ENCODE measurements at places on chromosomes 4 and X.

DNA sequence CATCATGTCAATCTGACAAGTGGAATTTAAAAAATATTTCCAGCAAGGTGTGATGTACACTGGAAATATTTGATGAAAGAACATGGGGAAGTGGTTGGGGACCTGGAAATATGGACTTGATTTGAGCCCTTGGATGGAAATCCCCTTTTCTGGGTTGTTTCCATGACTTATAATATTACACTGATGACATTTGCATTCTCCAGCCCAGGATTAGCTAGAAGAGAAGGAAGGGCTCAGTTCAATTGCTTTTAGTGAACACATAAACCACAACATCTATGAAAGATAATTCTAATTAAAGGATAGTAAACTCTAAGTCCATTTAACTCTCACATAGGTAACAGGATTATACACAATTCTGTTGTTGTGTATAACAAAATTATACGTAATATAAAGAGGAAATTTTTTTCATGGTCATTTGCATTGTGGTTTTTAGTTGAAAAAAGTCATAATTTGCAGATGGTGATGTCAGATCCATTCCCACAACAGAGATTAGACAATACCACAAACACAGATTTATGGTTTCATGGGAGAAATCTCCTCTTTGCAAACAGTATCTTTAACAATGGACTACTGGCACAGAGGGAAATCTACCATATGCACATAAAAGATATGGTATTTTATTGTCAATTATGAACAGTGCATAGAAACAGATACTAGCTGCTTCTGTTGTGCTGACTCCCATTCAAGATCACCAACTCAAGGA lies 126.5 kb downstream of the DKK2 start:
- DNase-seq: no peak

DNA sequence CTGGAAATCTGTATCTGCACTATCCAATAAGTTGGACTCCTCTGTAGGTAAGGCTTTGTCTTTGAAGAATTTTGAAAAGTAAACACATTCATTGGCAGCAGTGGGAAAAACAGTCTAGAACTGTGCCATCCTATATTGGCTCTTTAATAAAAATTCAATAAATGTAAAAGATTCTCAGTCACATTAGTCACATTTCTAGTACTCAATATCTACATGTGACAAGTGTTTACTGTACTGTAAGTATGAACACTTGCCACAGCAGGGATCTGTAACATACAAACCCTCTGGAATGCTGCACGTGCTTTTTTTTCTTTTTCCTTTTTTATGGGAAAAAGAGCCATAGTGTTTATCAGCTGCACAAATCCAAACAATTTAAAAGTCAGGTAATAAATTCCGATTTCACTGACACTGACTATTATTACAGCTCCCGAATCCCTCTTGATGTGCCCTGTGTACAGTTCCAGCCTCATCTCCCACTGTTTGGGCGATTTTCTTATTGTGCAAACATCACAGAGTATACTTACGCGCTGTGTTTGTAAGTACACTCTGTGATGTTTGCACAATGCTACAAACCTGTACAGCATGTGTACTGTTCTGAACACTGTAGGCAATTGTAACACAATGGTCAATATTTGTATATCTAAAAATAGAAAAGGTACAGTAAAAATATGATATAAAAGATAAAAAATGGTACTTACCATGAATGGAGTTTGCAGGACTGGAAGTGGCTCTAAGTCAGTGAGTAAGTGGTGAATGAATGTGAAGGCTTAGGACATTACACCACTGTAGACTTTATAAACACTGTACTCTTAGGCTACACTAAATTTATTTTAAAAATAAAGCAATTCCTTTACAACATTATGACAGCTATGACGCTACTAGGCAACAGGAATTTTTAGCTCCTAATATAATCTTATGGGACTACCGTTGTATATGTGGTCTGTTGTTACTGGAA lies 8.7 kb downstream of the PYURF start:
- DNase-seq: no peak

DNA sequence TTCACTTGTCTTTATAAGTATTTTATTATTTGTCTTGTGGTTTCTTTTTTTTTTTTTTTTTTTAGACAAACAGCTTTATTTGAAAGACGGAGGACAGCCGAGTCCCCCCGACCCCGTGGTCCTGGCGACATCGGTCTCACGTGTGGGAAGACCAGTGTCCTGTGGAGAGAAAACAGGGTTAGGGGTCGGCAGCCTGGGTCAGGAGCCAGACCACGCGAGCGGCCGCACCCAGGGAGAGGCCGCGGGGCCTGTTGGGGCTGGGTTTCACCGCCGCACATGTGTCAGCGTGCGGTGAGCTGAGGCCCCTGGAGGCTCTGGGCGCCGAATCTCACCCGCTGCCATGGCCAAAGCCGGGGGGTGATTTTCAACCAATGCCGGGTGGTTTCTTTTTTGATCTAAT lies 17.8 kb upstream of the RAB33B start:
- DNase-seq: no peak

DNA sequence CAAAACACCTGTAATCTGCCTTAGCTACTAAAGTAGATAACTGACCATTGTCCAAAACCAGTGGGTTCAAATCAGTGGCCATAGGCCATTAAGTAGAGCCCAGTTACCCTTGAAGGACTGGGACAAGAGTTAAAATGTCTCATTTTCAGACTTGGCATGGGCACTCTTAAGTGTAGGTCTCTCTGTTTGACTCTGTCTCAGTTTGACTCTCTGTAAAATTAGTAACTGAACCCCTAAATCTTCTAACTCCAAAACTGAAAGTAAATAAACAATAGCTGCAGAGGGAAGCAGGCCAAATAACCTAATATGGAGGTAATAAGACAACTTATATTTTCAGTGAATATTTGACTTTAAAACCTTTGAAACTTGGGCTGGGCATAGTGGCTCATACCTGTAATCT lies 89.1 kb downstream of the SLC16A2 start:
- DNase-seq: no peak

DNA sequence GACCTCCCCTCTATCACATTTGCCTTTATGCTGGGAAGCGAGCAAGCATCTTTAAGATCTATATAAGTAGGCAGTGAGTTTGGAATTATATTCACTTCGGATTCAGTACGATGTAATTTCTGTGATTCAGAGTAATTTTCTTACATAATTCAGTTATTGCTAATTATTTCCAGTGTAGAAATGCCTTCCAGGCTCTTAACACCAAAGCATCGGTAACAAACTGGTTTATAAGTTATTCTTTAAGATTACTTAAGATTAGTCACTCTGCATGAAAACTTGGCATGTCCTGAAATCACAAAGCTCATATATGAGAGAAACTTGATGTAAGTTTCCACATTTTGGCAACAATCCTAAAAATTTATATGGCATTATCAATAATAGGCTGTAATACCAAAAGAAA lies 120.8 kb downstream of the ADAMTS3 start:
- no peak for DNase-seq

DNA sequence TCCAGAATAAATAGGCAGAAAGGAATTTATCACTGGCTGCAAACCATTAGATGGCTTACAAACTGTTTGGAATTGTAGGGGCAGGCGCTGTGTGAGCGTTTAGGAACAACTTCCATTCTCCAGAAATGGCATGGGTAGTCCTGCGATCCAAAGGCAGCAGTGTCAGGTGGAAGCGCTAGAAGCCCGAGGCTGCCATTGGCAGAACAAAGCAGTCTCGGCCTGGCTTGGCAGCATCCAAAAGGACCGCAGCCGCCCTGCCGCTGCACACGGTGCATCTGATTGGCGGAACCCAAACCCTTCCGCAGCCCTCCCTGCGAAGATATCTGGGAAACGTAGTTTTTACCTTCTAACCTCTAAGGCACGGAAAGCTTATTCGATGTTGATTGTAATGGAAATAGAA lies 23.6 kb upstream of the YTHDC1 start:
- peak; percentile 91 for DNase-seq

- DNase-seq: no peak
Observed at GRCh38 chr4:1991596-1992434, 17.0 kb downstream of the NELFA start.

DNA sequence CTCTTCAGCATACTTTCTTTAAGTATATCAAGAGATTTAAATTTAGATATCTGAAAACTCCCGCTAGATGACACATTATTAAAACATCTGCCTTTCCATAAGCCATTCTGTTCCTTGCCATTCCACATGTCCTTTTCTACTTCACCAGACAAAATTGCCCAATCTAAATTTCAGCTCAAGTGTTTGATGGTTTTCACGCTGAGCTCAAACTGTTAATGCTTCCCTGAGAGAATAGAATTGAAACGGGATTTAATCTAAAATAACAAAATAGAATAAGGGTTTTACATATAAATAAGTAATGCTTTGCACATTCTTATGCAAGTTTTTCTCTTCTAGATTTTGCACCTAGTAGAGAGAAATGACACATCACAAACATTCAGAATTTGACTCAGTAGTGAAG lies 764.5 kb upstream of the TENM3 start:
- no peak for DNase-seq

DNA sequence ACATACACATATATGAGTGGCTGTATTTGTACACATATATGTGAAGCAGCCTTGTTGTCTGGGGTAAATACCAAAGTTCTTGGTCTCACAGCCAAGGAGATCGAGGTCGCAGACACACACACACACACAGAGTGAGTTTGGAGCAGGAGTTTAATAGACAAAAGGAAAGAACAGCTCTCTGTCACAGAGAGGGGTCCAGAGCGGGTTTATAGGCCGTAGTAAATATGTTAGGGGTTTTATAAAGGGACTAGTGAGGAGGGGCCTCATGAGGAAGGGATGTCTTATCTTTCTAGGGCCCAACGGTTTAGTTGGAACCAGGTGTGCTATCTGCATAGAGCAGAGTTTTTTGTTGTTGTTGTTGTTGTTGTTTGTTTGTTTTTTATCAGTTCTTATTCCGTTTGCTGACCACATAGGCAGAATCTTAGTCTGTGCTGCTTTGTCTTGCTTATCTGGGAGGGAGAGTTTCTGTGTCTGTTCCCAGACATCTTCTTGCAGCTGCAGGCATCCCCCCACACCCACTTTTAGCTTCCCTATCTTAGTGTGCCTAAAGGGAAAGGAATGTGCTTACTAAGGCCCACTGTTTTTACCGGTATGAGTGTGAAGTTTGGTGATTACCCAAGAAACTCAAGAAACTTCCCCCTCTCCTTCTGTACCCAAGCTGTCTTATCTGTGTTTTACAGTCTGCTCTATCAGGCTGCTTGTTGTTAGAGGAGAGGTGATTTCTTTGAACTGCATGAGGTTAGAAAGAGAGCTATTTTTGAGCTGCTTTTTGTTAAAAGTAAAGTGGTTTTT lies 91.9 kb downstream of the TENT5D start:
- no peak for DNase-seq

DNA sequence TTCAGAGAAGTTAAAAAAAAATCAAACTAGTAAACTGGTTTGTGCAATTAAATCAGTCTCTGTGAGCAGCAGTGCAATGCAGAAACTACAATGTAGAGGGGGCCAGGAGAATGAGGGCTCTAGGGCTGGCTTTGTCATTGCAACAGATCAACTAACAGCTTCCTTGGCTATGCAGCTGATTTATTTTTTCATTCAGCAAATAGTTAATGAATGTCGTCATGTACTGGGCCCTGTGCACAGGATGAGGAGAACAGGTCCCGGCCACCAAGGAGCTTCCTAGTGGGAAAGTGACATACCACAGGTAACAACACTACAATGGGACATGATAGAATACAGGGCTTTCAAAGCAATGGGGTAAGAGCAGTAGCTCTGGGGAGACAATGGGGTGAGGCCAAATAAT lies 190.1 kb downstream of the NSUN7 start:
- no peak for DNase-seq

- no peak for DNase-seq
Observed at GRCh38 chrX:131543774-131544173, at the start of gene OR13H1. TSS of gene OR13H1 (plus strand) at chrX:131544074. CDS start at chrX:131544074, 0 bp downstream.

DNA sequence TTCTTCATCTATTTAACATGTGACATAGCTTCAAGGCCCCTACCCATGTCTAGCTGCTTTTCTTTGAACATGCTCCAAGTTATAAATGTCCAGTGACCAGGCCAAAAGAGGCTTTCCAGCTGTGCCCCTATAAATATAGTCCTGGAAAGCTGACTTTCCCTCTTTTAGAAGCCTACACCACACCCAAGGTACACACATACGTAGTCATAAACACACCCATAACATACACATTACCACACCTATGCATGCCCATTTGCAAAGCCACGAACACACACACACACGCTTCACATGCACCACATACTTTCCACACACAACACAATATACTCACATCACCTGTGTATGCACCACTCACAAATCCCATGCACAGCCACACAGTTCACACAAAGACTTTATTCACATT lies 2.0 kb downstream of the ARHGAP36 start:
- DNase-seq: no peak

DNA sequence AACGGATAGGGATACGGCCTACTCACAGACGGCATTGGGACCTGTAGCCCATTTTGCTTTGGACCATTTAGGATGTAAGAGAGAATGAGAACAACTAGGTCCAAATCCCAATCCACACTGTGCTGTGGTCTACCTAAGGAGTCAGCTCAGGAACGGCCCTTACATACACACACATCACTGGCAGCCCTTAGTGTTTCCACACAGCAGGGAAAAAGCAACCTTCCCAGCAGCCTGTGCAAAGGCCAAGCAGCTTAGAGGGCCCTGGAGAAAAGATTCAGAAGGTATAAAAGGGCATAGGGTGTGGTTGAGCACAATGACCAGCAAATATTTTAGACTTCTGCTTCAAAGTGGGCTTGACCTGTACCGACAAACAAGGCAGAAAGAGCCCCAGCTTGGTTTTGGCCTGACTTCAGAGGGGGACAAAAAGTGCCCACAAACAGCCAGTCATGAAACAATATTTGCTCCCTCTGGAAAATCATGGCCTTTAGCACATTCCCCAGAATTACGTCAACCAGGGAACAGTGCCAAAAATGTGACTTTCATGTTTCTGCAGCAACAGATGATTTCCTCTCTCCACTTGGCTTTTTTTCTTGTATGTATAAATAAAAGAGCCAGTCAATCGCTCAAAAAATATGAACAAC lies 359.5 kb upstream of the FGF16 start:
- DNase-seq: peak; percentile 92

DNA sequence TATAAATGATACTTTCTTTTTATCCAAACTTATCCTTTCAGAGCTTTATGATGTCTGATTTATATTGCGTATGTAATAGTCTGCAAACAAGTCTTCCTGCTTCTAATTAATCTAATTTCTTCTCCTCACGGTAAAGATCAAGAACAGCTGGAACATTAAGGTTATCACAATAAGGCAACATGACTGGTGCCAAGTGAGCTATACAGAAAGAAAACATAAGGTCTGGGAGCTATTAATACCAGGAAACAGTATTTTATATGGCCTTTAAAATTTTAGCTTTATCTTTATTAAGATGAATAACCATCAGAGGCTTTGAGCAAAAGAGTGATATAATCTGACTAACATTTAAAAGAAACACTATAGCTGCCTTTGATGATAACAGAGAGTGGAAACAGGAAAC lies 28.7 kb upstream of the CABS1 start:
- no peak for DNase-seq

All from muscle of back (tissue), 13 donors.